Anterior cingulate cortex (tissue), 58 donors: ENCODE measurements at places on chromosomes 2 and 18.

DNA sequence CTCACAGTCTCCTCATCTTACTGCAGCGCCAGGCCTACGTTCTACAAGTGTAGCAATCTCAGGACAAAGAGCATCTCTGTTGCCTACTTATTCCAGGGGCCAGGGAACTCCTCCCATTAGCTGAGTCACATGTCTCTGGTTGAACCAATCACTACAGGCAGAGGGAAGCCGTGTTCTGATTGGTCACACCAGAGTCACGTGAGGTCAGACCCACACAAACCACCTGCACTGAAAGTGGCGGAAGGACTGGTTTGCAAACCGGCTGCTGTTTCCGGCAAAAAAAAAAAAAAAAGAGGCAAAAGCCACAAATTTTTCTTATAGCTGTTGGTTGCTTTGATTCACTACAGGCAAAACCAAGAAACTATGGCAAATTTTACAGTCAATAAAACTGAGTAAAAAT is 21.9 kb upstream of the USP14 start:
- no peak for DNase-seq

DNA sequence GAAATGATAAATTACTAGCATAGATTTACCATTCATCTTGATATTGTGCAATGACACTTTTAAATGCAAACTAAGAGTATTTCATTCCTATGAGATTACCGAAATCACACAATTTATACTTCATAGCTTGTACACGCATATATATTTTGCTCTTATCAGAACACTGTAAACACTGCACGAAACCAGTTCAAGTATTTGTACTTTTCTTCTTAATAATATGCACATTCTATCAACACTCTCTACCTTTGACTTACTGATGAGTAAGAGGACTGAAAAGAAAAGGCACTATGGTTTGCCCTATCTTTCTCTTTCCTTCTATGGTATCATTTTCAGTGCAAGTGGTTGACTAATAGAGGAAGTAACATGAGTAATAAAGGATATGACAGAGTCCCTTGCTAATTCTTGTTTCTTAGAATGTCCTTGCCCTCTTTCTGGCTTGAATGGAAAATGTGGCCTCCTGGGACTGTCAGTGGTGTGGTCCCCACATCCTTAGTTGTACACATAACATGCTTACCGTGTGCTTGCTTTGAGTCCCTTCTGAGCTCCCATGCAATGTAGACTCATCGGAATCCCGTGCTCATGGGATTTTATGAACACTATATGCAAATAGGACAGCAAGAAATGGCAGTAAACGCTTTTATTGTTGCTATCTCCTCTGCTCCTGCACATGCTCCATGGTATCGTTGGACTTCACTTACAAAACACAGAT is 363.5 kb upstream of the TNP1 start:
- DNase-seq = no peak

GRCh38 chr2:61436092-61436491 is 34.8 kb downstream of the USP34 start:
- no peak for DNase-seq

DNA sequence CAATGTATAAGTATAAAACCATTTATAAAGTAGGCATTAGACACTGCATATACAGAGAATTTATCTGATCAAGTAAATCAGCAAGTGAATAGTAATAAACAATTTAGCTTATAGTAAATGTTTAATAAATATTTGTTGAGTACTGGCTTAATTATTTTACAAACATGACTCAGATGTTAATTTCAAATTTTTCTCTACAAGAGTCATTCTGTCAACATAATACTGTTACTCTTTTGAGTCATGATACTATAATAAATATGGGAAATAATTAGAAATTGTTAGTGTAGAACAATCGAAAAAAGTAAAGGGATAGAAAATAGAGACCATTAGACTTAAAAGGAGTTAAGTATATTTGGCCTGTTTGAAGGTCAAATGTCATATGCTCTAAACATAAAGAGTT is 133.6 kb upstream of the MC4R start:
- DNase-seq = no peak

GRCh38 chr18:5541644-5542043 is 2.2 kb downstream of the EPB41L3 start:
- DNase-seq = no peak

DNA sequence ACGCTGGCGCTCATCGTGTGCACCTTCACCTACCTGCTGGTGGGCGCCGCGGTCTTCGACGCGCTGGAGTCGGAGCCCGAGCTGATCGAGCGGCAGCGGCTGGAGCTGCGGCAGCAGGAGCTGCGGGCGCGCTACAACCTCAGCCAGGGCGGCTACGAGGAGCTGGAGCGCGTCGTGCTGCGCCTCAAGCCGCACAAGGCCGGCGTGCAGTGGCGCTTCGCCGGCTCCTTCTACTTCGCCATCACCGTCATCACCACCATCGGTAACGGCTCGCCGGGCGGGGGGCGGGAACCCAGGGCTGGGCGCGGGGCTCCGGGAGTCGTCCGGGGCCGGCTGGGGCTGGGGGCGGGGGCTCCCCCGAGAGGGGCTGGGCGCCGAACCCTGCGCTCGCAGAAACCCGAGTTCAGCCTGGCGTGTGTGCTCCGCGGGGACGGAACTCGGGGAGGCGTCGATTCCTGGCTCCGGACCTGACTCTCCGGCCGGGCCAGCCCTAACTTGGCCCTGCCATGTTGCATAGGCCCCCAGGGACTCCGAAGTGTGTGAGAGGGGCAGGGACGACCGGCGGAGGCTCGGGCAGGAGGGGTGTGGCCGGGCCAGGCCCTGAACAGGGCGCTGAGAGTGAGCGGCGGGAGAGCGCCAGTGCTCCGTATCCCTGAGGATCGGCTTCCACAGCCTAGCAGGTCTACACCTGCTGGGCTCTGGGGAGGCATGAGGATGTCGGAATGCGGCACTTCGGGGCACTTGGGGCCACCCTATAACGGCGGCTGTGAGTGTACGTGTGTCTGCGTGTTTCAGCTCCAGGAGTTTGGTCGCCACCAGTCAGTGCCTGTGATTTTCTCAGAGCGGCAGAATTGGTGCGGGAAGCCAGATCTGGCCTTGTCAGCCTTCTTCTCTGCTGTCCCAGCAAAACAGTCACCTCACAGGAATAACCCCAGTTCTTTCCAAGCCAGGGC is 651 bp downstream of the KCNK3 start:
- no peak for DNase-seq

- no peak for DNase-seq
Observed at GRCh38 chr2:216956820-216957493, 97.1 kb upstream of the TNP1 start.

DNA sequence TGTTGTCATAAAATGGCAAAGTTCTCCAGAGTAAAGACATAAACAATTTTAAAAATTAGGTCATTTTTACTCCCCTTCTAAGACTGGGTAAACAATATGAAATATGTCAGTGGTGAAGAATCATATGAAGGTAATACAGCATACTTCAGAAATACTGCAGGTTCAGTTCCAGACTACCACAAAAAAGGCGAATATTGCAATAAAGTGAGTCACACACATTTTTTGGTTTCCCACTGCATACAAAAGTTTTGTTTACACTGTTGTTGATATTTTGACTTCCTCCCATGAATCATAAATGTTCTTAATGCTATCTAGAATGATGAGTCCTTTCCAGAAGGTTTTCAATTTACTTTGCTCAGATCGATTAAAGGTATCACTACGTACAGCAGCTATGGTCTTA is 73.5 kb downstream of the SMC6 start:
- no peak for DNase-seq

GRCh38 chr2:46434851-46435273 is 44.5 kb upstream of the TMEM247 start:
- no peak for DNase-seq

GRCh38 chr2:225275443-225275842 is 124.1 kb upstream of the NYAP2 start:
- DNase-seq = no peak

- DNase-seq = no peak
Observed at GRCh38 chr2:1489486-1489885, 76.2 kb downstream of the TPO start.

DNA sequence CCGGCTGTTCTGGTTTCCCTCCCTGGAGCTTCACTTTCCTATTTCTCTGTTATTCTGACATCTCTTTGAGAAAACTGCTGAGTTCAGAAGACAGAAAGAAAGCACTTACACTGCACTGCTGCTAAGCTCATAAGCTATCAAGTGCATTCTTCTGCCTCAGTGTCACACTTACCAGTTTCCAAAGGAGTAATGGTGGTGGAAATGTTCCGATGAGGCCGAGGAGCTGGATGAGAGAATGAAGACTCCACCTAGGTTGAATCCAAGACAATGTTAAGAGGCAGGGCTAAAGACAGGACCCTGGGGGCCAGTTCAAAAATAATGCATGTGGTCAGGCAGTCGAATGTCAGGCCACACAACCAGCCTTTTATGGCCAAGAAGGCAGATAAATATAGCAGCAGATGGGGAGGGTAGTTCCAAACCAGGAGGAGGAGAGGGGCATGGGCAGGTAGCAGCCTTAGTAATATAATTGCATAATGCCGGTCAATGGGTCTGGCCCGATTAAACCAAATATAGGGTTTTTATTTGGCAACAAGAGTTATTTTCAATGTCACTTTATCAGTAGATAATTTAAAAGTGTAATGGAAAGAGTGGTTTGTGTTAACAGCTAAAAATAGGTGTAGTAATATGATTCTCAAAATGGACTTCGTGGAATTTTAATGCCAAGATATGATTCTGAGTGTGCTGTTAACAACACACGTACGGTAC is at the start of gene MYOM1:
TSS of gene MYOM1 (minus strand) at position 338 of the 705 bp plus-strand sequence. CDS start 4,745 bp downstream, outside the sequence.
- DNase-seq = no peak

DNA sequence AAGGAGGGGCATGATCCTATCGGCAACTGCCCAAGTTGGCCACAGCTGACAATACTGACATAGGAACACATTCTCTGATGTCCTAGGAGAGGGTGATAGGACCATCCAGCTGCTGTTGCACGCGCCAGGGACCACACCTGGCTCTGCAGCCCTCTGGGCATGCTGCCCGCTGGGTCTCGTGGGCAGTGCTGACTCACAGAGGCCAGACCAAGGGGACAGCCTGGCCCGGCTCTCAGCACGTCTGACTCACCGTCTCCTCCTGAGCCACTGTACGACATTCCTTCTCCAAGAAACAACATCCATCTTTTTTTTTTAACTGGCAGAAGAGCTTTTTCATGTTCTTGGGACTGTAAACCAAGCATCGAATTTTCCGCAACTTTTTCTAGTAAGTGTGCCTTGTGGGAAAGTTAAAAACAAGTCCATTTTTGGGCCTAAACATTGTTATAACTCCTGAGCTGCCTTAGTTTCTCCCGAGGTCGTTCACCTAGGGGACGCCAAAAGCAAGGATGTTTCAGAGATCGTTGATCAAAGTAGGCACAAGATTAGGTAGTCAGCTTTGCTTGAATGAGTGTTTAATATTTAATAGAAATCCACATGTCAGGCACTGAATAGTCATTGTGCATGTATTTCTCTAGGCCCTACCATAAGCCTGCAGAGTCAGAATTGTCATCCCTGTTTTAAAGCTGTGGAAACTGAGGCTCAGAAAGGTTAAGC is 100.3 kb downstream of the TTC32 start:
- no peak for DNase-seq

GRCh38 chr18:48613589-48614404 is 75.0 kb downstream of the CTIF start:
- peak; percentile 70 for DNase-seq

GRCh38 chr2:25481381-25482300 is 139.9 kb upstream of the DNMT3A start:
- no peak for DNase-seq

- DNase-seq = no peak
Observed at GRCh38 chr18:62370366-62370765, 45.3 kb downstream of the TNFRSF11A start.

DNA sequence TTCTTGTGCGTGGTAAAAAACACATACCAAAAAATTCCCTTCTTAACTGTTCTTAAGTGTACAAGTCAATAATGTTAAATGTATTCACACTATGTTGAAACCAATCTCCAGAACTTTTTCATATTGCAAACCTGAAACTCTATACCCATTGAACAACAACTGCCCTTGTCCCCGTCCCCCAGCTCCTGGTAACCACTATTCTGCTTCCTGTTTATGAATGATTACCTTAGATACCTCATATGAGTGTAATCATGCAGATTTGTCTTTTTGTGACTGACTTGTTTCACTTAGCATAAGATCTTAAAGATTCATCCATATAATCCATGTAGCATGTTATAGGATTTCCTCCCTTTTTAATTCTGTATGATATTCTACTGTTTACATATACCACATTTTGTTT is 59.9 kb downstream of the NAT8 start:
- no peak for DNase-seq

DNA sequence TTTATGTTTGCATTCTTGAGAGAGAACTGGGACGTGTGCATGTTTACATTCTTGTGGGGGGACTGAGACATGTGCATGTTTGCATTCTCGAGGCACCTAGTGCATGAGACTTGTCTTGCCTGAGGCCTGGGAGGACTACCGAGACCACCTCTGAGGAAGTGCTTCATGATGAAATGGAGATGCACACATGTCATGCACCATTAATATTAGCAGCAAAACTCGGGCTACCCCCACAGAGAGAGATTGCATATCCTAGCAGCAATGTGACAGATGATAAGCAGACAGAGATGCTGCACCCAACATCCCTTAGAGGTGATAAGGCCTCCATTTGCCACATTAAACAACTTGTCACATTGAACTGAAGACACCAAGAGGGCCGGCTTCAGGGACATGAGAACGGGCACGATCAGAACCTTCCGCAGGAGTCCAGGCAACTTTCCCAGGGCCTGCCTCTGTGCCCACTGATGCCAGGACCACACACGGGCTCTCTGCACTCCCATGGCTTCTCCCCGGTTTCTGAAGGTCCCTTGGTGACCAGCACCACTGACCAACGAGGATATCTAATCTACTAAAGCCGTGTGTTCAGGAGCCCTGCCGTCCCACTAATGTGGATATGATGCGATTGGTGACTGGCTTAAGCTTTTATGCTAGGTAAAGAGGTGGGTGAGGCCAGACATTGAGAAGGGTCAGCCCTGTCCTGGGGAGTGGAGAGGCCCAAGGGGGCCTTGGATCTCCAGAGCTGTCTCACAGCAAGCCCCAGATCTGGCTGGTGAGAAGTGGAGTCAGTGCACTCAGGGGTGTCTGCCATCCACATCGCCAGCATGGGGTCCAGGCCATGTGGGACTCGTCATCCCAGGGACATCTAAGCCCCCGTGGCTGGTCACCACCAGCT is 208.3 kb downstream of the NDUFA10 start:
- no peak for DNase-seq

GRCh38 chr2:230865766-230866755 is 1.3 kb downstream of the ITM2C start:
- DNase-seq = peak; percentile 44

DNA sequence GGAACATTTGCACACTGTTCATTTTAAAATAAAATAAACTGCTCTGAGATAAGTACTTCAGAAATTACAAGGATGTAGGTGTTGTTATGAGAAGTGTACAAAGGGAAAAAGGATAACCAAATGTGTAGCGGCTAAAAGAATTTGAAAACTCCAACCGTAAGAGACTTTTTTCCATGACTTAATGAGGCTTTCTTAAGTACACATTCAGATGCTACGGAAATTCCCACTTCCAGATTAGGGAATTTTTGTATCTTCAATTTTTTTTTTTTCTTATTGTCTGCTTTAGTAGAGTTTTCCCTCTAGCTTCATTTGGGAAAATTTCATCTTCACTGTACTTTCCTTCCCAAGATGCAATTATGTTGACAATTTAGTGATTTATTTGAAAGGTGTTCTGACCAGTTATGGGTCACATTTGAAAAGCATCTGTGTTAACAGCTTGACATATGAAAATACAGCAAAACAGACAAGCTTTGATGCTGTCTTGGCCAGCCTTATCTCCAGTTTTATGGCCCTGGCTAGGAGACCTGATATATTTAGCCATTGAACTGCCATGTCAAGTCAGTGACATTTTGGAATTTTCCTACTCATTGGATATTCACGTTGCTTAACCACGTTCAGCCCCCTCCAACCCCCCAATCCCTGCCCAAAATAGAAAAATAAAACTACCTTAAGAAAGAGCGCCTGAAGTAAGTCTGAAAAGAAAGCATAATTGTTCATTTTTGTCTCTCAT is 105.6 kb downstream of the FEZ2 start:
- no peak for DNase-seq
